ENCODE measurements at places on chromosomes 1 and 21.

DNA sequence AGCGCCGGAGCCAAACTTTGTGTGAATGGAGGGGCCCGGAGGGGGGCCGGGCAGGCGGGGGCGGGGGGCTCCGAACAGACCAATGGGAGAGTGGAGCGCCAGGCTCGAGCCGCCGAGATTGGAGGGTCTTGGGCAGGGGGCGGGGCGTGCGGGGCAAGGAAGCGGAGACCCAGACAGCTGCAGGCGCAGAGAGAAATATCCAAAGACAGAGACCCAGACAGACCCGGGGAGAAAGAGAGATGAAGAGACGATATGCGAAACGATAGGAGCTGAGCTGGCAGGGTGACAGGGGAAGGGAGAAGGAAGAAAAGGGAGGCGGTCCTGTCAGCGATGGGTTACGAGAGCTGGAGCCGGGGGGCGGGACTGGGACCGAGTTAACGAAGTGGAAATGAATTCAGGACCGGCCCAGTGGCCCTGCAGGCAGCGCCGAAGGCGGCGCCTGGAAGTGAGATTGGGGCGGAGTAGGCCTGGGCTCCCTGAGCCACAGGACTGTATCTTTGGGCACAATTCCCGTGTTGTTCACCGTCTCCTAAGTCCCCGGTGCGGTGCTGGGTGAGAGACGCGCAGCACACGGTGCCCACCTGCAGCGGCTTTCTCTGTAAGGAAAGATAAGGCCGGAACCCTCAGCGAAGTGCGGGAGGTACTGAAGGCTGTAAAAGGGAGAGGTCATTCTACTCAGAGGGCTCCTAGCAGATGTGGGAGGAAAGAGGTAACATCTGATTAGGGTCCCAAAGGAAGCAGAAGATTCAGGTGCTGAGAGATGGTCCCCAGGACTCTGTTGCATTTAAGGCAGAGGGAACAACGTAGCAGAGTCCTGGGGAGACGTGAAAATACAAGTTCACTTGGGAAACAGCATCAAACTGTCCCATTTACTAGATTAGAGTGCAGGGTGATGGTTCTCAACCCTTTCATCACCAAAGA, 543 bp upstream of the KCNJ10 start:
- no peak for DNase-seq

- no peak for DNase-seq
These were observed 25.1 kb downstream of the PLCH2 start for GRCh38 chr1:2501041-2501819.

- no peak for DNase-seq
These were observed 26.4 kb downstream of the CHI3L2 start for GRCh38 chr1:111253876-111254275.

DNA sequence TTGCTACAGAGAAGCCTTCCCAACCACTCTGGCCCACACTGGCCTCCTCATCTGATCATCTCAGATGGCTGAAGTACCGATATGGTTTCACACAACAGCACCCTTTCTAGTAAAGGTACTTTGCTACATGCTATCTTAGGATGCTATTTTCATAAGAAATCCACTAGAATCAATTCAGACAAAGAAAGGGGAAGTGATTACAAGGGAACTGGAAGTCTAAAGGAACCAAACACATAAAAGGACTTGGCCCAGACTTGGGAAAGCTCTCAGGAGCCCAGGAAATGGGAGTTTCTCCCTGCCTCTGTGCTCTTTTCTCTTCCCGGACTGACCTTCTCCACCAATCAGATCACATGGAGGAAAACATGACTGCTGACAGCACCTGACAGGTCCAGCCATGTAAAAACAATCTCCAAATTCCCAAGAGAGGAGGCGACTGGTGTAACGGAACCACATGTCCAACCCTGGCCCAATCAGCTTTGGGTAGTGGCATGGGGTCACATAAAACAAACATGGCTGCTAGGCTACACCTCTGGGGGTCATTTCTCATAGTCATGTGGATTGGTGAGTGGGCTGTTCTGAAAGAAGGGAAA, 12.7 kb upstream of the FOXE3 start:
- DNase-seq = no peak

DNA sequence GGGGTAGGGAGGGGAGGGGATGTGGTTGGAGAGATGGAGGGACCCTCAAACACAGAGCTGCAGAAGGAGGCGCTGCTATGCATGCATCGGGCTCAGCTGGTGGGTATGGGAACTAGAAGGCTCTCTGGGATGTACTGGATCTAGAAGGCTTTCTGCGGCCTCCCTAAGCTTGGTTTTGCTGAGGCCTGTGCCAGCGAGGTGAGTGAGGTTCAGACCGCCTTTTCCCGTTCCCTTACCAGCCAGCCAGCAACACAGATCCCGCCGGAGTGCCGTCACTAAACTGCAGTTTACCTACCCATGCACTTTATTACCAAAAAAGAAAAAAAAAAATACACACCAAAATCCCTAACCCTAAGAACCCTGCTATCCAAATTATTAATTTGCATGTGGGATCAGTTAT, 180.2 kb downstream of the PRDM16 start:
- no peak for DNase-seq

DNA sequence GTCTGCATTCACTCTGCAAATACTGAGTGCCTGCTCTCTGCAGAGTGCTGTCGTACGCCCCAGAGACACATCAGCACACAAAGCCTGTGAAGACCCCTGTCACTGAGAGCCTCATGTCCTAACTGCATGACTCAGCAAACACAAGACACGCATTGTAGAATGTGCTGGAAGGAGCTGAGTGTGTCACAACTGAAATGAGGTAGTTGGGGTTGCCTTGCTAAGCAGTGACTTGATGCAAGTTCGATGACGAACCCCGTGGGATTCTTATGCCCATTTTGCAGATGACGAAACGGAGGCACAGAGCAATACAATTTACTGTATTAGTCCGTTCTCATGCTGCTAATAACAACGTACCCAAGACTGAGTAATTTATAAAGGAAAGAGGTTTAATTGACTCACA, 65.1 kb downstream of the RIPK4 start:
- DNase-seq = no peak

DNA sequence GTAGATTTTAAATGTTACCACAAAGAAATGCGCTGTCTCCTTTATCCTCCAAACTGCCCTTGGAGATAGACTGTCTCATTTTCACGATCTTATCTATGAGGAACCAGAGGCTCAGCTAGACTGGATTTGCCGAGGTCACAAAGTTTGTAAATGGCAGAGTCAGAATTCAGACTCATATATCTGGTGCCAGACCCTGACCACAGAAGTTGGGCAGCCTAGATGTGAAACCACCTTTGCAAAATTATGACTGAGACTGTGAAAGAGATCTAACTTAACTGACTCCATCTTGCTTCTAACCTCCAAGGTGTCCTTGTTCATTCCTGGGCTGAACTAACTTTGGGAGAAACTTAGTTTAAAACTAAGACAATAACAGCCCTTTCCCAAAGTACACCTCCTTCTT, 14.1 kb downstream of the CNR2 start:
- DNase-seq = peak; percentile 30

DNA sequence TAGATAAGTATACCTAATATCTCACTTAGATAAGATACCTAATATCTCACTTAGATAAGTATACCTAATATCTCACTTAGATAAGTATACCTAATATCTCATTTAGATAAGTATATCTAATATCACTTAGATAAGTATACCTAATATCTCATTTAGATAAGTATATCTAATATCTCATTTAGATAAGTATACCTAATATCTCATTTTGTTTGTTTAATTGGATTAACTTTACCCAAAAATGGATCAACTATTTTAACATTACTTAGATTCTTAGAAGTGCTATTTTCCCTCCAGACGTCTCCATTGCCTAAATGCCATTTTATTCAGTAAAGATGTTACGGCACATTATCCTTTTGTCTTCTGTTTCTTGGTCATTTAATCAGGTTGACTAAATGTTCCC, 346.4 kb downstream of the CHRM3 start:
- no peak for DNase-seq

DNA sequence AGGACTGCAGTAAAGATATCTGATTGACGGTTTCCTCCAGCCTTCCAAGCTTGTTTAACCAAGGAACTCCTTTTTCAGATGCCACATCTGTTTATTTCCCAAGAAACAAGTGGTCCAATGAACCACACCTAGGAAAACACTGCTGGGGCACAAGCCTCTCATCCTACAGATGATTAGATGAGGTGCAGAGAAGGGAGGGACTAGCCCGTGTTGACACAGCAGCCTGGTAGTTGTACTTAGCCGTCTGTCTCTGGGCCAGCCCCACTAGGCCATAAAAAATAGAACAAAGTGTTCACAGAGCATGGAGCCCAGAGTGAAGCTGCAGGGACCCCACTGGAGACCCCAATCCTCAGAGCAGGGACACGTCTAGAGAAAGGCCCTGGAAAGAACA, 32.1 kb downstream of the LRP8 start:
- no peak for DNase-seq

DNA sequence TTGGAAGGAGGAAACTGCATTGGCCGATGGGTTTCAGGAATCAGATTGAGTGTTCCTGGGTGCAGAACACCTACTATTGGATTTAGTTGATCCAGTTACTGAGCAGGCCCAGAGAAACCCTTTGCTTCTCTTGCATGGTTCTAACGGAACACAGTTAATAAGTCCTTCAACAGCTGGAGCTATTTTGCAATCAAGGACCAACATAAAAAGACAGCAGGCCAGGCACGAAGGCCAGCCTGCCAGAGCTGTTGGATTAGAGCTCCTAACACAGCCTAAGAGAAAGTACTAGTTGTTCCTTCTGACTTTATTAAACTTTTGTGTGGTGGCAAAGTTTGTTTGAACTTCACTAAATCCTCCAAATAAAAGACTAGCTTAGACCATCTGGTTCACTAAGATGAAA, 148.0 kb upstream of the LMO4 start:
- DNase-seq = no peak

DNA sequence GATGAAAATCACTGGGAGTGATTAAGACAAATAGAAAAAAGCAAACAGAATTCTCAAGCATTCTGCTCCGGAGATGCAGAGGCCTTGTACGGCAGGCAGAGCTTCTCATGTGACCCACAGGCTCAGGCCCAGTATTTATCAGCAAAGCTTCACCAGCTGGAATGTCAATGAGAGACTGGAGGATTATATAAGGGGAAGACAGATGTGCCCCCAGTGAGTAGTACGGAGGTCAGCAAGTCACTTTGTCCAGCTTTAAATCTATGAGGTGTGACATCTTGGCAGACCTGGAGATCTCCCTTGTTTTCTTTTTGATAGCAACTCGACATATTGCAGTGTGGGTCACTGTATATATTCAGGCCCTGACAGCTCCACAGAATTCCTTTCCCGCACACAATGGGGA, 106.8 kb downstream of the HHIPL2 start:
- no peak for DNase-seq

GRCh38 chr1:200452850-200453552, 43.2 kb upstream of the ZNF281 start:
- DNase-seq = no peak

DNA sequence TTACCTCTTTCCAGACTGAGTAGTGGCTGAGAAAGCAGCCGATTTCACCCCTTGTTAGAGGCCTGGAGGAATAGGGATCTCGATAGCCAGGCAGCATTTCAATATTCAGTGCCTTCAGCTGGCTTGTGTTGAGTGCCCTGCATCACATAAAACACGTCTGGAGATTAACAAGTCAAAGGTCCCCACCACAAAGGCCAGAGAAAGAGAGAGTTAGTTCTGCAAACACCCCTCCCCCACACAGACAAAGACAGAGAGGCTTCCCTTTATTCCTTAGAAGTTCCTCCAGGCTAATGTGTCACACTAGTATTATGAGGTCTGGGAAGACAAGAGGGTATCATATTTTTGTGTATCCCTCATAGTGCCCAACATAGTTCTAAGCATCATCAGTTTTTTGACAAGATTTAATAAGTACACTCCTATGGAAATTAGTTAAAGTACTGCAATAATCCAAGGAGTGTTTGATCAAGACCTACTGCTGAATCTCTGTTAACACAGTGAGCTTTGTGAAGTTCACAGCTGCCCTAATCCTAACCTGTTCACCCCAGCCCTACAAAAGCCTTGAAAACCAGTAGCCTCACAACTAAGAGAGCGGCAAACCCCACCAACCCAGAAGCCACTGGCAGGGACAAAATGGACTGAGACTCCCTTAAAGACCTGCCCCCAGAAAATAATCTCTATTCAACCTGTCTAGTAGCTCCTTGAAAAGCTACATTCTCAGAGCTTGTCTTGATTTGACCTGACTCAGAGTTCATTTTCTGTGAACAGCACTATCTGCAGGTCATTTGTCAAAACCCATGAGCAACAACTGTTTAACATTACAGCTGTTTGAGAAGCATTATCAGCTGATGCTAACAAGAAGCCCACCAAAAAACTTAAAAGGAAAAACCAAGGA, 91.9 kb downstream of the COLGALT2 start:
- no peak for DNase-seq

- no peak for DNase-seq
These were observed 306.6 kb downstream of the MRPL39 start for GRCh38 chr21:25300632-25301031.

DNA sequence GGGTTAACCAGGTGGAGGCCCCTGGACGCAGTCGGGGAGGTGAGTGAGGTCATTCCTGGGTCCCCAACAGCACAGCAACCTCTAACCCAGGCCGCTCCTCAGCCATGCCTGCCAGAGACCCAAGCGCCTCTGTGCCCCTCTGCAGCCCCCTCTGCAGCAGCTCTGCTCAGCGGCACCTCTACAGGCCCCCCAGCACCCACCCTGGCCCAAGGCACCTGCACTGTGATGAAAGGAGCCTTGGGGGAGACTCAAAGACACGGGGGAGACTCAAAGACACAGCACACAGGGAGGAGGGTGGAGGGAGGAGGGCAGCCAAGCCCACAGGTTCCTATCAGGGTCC, 19.5 kb downstream of the WDR4 start:
- no peak for DNase-seq

- DNase-seq = no peak
These were observed 27.7 kb upstream of the PLEKHM2 start for GRCh38 chr1:15656464-15656863.

- no peak for DNase-seq
These were observed 595 bp downstream of the AK2 start for GRCh38 chr1:33036051-33036525.

DNA sequence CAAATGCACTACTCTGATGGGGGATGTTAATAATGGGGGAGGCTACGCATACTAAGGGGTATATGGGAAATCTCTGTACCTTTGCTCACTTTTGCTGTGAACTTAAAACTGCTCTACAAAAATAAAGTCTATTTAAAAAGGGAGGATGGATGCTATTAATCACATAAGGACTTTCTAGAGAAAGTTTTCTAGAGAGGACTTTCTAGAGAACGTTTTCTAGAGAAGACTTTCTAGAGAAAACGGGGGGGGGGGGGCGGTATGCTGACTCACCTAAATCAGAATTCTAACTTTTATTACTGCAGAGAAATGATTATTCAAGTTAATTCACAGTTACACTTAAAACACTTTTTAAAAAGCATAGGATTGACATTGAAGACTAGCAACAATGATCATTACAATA, 76.2 kb downstream of the USP1 start:
- DNase-seq = no peak

- DNase-seq = no peak
These were observed 87.7 kb upstream of the TNFSF4 start for GRCh38 chr1:173294843-173295242.

- DNase-seq = no peak
These were observed 2.8 kb downstream of the TGFB2 start for GRCh38 chr1:218347723-218348627.
